ENCODE measurements at places on chromosomes 5 and 9. TPM values are rescaled to one million over a fixed set of nuclear protein-coding genes. Genes with fewer than 3 reads are reported as not detected.

Gene GARIN3
- total RNA-seq: not detected

Gene GDA
- not detected for total RNA-seq

Gene KLF4
- 3.7 TPM for total RNA-seq

Gene GLDC
- 5.5 TPM for total RNA-seq

Gene MLANA
- total RNA-seq: not detected

Gene CLPTM1L
- total RNA-seq: 557 TPM

Gene CCDC152
- 0.03 TPM for total RNA-seq

DNA sequence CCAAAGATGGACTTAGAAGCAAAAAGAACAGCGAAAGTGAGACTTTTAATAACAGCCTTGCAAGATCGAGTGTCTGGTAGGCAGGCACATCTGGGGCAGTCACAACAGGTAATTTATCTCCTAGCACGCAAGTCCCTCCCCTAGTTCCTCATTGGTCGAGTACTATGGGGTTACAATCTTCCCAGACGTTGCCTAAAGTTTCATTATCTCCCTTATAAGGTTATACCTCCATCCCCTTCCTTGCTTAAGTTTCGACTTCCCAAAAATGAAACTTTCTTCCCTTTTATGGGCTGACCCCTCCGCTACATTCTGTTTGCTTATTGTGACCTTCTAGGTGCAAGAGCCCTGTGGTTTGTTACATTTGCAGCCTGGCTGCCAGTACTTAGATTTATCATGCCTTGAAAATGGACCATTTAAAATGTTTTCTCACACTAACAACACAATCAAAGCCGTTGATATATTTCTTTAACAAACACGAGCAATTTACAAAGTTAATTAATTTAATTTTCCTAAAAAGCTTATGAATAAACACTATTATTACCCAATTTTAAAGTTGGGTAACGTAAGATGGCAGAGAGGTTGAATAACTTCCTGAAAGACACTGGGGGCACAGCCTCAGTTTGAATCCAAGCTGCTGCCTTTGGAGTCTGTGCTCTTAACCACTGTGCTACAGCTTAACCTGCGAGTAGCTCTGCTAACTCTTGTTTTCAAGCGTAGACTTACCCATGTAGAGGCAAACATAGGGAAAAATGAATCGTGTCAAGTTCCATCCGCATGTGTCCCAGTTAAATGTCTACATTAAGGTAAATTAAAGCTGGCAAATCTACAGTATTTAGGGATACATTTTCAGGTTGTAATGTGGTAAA, 91.7 kb downstream of the EDIL3 start:
- no peak for DNase-seq

DNA sequence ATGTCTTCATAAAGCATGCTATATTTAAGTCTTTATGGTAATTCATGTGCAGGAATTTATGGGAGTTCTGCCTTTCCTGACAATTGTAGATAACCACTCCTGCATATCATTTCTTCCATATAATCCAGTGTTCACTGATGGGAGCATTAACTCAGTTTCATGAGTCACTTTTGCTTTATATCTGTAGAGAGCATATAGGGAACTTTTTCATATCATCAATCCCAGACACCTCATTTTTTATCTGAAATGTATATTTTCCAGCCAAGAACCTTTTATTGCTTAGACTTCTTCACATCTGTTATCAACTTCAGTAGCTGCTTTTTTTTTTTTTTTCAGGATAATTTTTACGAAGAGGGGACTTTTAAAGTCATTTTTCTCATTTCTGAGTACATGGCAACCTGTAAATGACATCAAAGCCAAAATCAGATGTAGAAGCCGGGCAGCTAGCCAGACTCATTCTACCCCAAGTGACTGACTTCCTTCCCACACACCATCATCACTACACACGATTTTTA, 41.1 kb downstream of the NFX1 start:
- DNase-seq: no peak

GRCh38 chr5:1243487-1244130, 18.4 kb downstream of the SLC6A18 start:
- DNase-seq: no peak

DNA sequence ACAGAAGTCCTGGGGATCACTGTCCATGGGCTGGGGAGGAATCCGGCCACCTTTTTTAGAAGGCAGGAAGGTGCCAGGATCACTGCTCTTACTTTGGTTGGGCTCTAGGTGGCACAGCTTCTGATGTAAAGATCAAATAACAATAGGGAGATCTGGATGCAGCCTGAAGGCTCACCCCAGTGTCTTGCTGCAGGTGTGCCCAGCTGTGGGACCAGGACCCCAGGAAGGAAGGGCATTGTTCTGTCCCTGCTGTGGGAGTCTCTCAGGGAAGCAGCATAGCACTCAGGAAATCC, 69.6 kb downstream of the DAB2IP start:
- no peak for DNase-seq

DNA sequence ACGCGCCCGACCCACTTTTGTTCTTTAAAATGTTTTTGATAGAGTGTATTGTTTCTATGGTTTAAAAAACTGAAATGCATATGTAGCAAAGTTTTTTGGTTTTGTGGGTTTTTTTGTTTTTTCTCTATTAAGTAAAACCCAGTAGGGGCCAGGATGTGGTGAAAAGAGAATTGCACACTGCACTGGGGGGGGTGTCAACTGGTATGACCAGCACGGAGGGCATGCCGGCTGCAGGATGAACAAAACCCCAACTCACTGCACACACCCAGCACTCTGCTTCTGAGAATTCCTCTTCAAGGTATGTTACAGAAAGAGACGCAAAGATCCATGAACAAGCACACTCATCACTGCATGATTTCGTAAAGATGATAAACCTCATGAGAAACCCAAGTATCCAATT, 75.0 kb downstream of the STK10 start:
- DNase-seq: peak; percentile 21

GRCh38 chr5:174222891-174223290, 177.4 kb downstream of the NSG2 start:
- DNase-seq: no peak

DNA sequence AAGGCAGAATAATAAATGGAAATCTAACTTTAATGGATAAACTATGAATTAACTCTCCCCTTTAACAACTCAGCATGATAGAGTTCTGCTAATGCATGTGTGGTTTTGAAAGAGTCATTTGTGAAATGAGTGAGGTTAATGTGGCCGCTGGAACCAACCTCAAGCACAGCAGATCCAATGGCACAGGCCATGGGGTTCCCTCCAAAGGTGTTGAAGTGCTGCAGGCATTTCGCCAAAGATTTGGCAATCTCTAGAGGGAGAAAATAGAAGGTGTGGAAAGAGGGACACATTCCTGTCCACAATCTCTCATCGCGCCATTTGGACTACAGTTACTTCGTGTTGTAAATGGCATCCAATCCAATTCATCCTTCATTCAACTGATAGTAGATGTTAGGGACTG, 35.0 kb downstream of the AGXT2 start:
- no peak for DNase-seq

GRCh38 chr5:160020266-160020770, 11.4 kb downstream of the TTC1 start:
- no peak for DNase-seq

GRCh38 chr5:143220748-143221251, 182.7 kb downstream of the NR3C1 start:
- DNase-seq: no peak

GRCh38 chr9:32703635-32704034, 68.2 kb upstream of the TAF1L start:
- no peak for DNase-seq

DNA sequence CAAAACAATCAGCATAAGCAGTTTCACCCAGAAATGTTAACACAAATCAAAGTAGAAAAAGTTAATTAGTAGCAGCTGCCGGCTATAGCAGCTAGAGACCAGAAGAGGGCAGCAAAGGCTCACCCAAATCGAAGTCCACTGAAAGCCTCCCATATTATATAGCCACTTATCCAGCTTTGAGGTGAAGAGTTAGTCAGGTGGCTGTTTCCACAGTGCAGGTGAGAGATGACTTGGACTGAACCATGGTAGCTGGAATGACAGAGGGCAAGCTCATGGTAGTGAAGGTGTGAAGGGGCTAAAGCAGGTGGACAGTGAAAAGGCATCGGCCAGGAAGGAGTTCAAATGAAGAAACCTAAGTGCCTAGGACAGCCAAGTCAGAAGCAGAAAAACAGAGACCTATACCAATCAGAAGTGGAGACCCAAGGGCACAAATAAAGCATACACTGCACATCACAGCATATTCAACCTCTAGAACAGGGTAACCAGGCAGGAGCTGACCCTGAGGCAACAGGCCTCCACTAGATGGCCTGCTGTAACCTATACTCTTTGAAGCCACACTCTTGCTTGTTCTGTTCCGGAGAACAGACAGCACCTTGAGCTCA, 7.2 kb upstream of the RNF38 start:
- DNase-seq: peak; percentile 65

GRCh38 chr5:105885266-105885665, 1785.5 kb downstream of the EFNA5 start:
- DNase-seq: no peak

- DNase-seq: no peak
These were observed 507.7 kb downstream of the CCDC171 start for GRCh38 chr9:16060436-16061129.

DNA sequence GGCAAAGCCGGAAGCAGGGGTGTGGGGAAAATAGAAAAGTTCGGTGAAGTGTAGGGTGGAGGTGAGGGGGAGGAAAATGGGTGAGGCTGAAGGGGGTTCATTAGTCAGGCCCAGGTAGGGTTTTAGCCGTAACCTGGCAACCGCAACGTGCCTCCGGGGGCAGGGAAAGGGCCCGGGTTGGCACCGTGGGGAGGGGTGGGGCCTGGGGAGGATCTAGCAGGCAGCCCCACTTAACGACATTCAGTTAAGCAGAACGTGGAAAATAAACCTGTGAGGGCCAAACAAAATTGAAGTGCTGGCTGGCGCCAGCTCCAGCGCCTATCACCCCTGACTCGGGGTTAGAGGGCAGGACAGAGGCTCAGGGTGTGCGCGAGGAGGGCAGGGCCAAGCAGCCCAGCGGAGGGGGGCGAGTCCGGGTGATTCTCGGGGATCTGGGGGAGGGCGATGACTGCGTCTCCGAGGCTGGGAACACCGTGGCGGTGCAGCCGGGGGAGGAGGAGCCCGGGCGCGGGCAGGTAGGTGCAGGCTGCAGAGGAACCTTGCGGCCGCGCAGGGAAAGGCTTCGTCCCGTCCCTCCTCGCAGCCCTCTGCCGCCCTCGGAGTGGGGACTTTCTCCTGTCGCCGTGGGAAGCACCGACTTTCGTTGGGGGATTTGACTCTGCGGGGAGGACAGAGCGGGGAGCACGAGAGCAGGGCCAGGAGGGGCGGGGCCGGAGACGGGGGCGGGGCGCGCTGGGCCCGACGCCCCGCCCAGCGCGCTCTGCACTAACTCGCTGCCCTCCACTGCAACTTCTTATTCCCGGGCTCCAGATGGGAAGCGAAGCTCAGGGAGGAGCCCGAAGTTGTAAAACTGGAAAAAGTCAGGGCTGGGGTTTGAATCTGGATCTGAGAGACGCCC, 5.1 kb downstream of the RGS14 start:
- no peak for DNase-seq

All from HT1080 (cell line).